ENCODE measurements at places on chromosomes 5 and 9. TPM values are rescaled to one million over a fixed set of nuclear protein-coding genes. Genes with fewer than 3 reads are reported as not detected.

Gene IFNA21
- not detected for total RNA-seq

Gene UGT3A2
- 0.08 TPM for total RNA-seq

Gene PRUNE2
- 0.19 TPM for total RNA-seq

Gene ELOVL7
- 8.1 TPM for total RNA-seq

Gene RRAGA
- total RNA-seq, result 51.7 TPM

Gene SPINK7
- 0.47 TPM for total RNA-seq

Gene SPINK4
- total RNA-seq, result not detected

Gene EMB
- 46.5 TPM for total RNA-seq

Gene MCIDAS
- 0.27 TPM for total RNA-seq
